ENCODE measurements at places on chromosomes 11 and 22.

GRCh38 chr22:23531966-23532705 lies 48.0 kb downstream of the IGLL1 start:
- no peak for DNase-seq

DNA sequence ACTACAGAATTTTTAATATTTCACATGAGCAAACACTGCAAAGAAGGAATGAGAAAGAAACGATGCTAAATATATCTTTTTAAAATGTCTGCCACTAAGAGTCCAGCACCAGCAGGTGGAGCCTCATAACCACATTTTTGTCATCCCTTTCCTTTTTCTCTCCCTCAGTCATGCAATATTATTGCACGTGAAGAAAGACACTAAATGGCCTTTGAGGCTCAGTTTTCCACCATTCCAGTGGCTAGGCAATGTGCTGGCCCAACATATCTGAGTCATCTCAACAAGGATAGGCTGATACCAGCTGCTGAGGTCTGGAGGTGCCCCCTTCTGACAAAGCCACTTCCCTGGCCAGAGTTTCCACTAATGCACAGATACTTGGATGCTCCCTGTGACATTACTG lies 1.8 kb downstream of the ALKBH8 start:
- no peak for DNase-seq

DNA sequence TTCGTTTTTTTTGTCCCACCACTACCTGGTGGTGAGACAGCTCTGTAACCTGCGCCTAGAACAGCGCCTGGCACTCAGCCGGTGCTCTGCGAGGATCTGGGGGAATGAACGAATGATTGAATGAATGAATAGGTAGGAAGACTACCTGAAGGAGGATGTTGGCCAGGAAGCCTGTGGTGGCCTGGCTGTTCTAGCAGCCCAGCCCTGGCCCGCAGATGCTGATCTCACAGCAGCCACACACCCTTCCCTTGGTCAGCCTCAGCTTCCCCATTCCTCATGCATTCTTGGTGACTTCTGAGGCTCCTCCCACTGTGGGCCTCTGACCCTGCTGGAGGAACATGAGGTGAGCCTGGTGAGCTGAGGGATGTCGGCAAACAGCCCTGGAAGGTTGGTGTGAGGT lies 3.7 kb downstream of the TRPM5 start:
- DNase-seq, result no peak

DNA sequence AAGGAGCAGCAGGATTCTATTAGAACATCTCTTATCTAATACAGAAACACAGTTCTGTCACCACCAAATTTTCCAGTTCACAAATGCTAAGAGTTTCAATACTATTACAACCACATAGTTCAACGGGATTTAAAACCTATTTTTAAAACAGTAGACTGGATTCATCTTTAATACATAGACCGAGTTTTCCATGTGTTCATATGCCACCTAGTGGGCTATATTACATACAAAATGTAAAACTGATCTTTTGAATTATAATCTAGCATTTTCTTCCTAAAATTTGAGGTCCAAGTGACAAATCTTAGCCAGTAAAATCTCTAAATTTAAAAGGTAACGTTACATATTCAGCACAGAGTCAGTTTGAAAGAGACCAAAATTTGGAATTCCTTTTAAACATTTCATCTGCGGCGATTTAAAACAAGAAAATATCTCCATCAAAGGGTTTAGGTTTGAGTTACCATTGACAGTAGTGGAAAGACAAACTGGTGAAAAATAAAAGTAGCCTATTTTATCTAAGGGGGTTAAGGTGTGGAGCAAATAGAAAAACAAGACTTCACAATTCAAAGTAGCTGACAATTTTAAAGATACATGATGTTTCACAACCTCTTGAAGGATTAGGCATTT lies 269.3 kb upstream of the MPPED2 start:
- no peak for DNase-seq

GRCh38 chr11:94104734-94105133 lies 23.9 kb upstream of the PANX1 start:
- no peak for DNase-seq

DNA sequence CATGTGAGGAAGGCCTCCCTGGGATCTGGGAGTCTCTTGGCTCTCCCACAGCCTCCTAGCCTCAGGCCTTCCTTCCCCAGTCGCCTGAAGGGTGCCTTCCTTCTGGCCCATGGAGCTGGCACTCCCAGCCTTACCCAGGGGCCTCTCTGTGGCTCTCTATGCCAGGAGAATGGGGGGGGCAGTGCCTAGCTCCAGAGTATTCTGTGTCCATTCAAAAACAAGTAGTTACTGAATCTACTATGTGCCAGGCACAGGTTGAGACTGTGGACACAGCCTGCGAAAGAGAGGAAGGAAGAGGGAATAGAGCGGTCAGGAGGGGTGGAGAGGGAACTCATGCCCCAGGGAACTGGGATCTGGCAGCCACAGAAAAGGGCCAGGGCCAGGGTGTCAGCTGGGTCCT lies 2.7 kb upstream of the PLA2G3 start:
- no peak for DNase-seq

DNA sequence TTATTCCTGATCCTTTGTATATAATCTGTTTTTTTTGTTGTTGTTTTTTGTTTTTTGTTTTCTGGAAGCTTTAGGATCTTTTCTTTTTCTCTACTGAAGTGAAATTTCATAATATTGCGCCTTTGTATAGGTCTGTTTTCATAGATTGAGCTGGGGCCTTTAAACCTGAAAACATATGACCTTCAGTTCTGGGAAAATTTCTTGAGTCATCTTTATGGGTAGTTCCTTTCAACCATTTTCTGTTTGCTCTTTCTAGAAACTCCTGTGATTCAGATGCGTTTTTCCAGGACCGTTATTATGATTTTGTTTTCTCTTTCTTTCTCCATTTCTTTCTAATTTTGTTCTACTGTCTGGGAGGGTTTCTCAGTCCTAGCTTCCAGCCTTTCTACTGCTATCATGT lies 43.7 kb downstream of the BSX start:
- DNase-seq, result no peak

- DNase-seq, result no peak
These were observed 4.5 kb upstream of the KCNE3 start for GRCh38 chr11:74471668-74472429.

GRCh38 chr11:75667831-75668450 lies 897 bp downstream of the MAP6 start:
- DNase-seq, result no peak

DNA sequence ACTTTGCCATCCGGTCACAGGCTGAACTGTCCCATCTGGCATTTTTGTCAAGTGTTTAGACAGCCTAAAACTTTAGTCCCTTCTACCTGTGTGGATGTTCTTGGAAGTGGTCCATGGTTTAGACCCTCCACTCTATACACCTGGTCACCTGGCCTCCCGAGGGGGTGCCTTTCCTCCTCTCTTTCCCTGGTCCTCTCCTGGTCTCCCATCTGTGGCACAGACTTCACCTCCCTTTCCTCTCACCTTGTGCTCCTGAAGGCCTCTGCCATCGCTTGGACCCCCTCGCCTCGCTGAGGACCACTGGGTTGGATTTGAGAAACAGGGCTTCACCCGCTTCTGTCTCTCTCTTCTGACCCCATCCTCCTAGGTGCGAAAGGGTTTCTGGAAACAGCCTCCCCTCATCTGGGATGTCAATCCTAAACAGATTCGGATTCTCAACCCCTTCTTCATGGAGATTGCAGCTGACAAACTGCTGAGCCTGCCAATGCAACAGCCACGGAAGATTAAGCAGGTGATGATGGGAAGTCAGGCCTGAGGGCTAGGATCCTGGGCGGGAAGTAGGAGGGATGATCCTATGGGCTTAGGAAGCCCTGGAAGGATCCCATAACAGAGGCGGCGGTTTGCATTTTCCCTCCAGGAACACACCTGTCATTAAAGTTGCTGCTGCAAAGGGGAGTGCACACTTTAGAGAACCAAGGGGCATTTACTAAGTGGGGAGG lies 53.6 kb downstream of the ST3GAL4 start:
- DNase-seq, result no peak

DNA sequence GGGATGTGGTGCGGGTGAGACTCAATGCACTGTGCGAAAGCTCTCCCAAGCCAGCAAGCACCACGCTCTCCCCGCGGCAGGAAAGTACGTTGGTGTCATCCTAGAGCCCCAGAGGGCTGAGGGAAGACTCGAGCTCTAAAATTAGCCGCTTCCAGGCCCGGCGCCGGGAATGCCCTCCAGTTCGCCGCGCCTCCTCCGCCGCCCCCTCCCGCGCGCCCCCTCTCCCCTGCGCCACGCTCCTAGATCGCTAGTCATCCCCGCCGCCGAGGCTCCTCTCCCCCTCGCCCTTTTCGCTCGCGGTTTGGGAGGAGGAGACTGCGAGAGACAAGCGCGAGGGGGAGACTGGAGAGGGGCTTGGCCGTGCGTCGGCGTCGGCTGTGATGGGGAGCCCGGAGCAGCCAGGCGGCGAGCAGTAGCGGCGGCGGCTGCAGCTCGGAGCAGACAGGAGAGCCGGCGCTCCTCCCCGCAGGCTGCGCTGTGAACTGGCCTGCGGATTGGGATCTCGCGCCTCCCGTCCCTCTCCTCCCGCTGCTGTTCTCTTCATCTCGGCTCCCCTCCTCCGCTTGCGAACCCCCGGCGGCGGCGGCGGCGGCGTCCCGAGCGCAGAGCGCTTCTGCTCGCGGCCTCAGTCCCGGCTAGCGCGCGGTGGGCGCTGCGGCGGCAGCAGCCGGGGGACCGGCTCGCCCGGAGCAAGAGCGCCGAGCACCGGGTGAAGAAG lies at the start of gene FAT3:
TSS of gene FAT3 (plus strand) at position 412 of the 718 bp plus-strand sequence. CDS start 127,295 bp downstream, outside the sequence.
- DNase-seq, result peak; percentile 31

DNA sequence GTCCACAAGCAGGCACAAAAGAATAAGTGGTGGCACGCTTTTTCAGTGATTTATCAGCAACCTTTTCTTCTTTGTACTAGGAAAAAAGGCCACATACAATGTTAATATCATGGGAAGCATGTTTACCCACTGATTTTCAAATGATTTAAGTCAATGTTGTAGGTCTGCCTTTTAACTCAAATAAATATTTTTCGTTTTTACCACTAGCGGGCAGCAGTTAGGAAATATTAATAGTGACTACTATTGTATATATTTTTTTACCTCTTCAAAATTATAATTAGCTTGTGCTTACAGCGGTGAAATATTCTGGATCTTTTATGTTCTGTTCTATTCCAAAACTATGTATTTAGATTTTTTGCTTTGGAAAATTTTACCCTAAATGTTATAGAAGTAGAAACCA lies 6.4 kb upstream of the SLC17A6 start:
- DNase-seq, result no peak

- no peak for DNase-seq
These were observed 2.4 kb downstream of the MAPK1 start for GRCh38 chr22:21865041-21865440.

- no peak for DNase-seq
These were observed 10.7 kb upstream of the ANAPC15 start for GRCh38 chr11:72123117-72123653.

DNA sequence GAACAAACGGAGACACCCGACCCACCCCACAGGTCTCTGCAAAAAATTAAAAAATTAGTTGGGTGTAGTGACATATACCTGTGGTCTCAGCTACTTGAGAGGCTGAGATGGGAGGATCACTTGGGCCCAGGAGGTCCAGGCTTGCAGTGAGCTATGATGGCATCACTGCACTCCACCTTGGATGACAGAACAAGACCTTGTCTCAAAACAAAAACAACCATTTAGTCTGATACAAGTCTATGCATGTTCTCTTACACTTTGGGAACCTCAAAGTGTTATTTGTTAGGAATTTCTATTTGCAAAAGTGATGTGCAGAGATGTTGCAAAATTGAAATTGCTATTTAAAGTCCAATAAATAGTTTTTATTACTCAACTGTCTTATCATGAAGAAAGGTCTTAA lies 14.3 kb downstream of the ATG13 start:
- no peak for DNase-seq

DNA sequence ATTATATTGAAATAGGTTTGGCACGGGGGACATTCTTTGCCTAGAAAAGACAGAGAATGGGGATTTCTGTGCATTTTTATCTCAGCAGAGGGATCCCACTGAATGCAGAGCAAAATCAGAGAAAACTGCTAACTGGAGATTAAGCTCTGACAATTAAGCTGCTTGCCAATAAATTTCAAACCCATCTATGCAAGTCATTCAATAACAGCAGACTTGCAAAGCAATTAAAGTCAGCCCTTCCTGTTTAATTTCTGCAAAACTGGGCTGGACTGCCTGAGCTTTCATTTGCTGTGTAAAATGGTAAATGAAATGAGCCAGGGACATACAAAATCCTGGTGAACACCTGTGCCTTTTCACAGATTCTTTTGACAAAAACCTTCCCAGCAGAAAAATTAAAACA lies 1273.9 kb upstream of the CNTN5 start:
- DNase-seq, result no peak

DNA sequence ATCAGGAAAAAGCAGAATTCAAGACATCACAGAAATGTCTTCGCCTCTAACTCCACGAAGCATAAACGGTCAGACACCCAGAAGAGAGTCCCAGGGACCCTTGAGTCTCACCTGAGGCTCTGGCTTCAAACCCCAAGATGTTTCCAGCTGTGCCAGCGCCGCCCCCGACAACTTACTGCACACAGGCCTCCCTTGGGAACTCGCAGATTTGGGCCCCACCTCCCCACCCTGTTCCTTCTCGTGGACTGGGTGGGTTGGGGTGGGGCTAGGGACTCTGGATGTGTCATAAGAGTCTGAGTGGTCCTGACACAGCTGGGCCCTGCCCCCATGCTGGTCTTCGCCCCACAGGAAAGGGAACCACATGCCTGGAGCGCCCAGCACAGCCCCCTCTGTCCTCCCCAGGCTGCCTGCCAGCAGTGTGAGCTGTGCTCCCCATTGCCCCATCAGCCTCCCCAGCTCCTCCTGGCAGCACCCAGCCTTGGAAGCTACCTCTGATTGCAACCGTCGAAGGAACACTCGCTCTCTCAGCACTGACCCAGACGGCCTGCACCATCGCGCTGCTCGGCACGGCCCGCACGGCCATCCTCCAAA lies 147.5 kb downstream of the CRYBB2 start:
- DNase-seq, result no peak

DNA sequence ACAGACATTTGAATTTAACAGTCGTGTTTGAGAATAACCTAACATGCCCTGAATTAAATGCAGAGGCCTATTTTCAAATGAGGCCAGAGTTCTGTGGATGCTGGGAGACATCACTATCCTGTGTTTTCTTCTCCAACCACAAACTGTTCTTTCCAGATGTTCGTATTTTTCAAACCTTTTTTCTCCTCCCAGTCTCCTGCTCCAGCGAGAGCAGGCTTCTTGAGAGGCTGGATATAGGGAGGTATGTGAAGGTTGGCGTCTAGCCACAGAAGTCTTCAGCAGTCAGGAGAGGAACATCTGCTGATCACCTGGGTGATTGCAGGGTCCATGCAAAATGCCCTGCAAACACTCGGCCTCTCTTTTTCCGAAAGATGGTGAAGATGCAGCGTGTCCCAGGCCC lies 126.3 kb downstream of the C11orf91 start:
- no peak for DNase-seq

- no peak for DNase-seq
These were observed 933 bp upstream of the DLAT start for GRCh38 chr11:112024178-112024772.

All from T1000 (cell line).